Esophagus muscularis mucosa (tissue), 4 donors: ENCODE measurements at places on chromosomes 7 and 10. TPM values are rescaled to one million over a fixed set of nuclear protein-coding genes. Genes with fewer than 3 reads are reported as not detected.

DNA sequence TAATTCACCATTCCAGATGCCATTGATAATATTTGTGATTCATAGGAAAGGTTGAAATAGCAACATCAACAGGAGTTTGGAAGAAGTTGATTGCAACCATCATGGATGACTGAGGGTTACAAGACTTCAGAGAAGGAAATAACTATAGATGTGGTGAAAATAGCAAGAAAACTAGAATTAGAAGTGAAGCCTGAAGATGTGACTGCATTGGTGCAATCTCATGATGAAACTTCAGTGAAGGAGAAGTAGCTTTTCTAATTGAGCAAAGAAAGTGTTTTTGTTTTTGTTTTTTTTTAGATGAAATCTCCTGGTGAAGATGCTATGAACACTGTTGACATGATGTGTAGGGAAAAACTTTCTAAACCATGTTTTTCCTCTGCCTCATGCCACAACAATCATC is 18.7 kb upstream of the CD36 start:
- DNase-seq, result no peak

DNA sequence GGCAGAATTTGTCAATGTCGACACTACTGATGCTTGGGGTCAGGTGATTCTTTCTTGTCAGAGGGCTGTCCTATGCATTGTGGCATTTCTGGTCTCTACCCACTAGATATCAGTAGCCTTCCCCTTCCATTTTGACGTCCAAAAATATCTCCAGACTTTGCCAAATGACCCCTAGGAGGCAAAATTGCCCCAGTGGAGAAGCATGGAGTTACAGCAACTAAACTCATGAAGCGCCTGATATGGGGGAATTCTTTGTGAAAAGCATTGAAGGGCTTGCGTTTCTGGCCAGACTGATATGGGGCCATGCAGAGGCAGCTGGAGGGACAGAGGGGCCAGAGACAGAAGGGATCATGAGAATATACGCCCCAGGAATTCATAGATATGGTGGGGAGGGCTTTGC is 43.6 kb downstream of the ADRB1 start:
- no peak for DNase-seq

DNA sequence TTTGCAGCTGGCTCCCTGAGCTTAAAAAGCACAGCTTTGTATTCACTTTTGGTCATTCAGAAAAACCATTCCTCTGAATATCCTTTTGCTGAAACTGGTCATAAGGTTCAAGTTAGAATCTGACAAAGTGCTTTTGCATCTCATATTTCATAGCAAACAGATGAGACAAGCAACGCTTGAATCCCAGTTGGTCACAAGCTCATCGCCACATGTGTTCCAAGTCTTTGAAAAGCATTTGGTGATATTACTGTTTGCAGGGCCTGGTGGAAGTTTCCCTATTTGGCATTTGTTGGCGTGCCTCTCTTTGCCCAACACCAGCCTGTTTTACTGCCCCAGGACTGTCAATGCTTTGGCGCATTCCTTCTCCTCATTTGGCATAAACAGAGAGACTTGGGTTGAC is 10.3 kb downstream of the TACC2 start:
- DNase-seq, result no peak

- DNase-seq, result no peak
Measured at GRCh38 chr10:127532659-127533058, 16.4 kb upstream of the NPS start.

DNA sequence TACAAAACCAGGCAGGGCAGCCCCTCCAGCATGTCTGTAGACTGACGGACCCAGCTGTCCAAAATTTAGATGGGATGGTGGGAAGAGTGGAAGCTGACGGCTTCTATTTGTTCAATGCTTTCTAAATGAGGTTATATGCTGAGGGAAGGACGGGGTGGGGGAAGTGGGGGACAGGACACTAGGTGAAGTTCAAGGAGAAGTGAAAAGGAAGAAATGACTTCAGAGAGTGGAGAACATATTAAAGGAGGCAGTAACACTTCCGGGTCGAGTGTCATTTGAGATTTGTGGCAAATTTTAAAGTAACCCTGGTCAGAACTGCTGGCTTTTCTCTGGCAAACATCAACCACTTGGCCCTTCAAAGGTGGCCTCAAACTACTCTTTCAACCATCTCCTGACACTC is 9.4 kb downstream of the PIP4K2A start:
- DNase-seq, result no peak

DNA sequence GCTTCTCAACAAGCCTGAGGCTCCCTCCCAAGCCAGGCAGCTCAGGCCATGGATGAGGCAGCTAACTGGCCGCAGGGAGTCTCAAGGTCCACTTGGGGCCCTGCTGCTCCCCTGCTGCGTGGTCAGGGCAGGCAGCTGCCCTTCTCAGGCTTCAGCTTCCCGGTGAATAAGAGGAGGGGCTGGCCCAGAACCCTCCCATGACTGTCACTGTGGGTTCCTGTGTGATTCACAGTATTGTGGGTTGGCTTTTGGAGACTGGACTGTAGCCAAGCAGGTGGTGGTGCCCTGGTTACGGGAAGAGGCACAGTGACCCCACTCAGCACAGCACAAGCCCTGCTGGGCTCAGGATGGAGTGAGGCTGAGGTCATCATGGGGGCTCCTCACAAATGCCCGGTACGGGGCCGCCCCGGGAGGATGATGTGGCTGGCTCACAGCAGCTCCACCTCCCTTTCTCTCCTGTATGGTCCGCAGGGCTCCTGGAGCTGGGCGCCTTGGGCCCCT is 189.8 kb downstream of the HECW1 start:
- DNase-seq, result no peak

DNA sequence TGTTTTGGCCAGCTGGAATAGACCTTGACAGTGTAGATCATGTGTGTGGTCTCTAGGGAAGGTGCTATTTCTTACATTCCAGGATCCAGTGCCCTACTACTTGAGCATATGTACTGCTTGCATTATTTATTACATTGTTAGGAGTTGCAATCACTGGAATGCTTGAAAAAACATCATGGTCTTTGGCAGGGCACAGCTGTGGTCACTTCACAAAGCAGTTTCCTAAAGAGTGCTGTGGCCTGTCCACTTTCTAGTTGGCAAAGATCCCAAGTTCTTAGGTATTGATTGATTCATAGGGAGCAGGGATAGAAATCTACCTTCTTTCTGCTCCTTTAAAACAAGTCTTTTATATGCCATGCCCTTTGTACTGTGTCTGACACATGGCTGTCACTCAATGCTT is 4.6 kb downstream of the C7orf25 start:
- no peak for DNase-seq

DNA sequence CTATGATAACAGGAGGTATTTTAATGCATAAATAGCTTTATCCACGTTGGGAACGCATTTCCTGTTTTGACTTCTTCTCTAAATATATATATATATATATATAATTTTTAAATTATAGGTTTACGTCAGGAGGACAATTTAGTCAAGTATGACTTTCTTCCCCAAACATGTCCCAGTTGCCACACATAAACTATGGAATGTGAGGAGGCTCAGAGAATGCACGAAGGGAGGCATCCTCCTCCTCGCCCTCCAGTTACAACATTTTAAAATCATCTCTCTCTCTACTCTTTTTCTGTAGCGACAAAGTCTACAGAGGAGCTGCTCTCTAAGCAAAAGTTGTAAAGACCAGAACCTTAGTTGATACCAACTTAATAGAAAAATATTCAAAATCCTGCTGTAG is 106.9 kb upstream of the LYZL1 start:
- no peak for DNase-seq

DNA sequence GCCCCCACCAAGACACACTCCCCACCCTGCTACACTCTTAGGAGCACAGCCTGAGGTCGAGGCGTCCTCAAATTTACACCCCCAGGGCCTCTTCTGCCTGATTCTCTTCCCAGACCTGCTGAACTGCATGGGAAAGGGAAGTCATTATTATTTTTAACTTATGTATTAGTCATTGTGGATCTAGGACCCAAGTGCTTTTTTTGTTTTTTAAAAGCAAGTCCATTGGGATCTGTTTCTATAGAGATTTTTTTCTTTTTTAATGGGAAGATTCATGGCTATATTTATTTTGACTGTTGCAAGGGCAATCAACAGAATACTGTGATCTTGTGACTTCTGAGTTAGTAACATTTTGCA is 203.8 kb downstream of the ZMYND11 start:
- DNase-seq, result no peak

DNA sequence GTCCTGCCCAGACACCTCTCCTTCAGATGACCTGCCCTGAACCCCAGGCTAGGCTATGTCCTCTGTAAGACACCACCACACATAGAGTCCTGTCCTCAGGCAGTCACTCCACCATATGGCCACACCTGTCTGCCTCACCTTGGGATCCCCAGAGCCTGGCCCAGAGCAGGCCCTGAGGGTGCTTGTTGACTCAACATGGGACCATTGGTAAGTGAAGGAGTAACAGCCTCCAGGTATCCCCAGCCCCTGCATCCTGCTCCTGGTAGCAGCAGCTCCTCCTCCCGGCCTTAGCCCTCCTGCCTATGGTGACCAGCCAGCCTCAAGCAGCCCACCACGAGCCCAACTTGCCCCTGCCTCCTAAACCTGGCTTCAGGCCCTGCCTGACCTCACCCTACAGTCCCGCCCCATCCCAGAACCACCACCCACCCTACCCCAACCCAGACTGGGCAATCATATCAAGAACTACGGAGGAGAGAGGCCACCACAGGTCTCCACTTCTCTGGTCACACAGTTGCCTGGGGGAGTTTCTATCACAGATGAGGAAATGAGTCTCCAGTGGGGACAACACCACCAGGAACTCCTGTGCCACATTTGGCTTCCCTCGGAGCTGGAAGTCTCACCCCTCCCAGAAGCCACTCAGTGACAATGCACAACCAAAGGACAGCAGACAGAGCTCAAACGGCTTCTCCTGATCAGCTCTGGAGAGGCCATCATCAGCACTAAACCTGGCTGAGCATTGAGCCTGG is 136.6 kb downstream of the GRID1 start:
- DNase-seq, result no peak

- DNase-seq, result no peak
Measured at GRCh38 chr10:62057359-62057758, 155.9 kb downstream of the ARID5B start.

GRCh38 chr10:118835682-118836326 is 81.0 kb upstream of the CACUL1 start:
- no peak for DNase-seq

- DNase-seq, result no peak
Measured at GRCh38 chr10:106217627-106218026, 946.9 kb downstream of the SORCS1 start.

- DNase-seq, result no peak
Measured at GRCh38 chr7:82049891-82050533, 280.2 kb upstream of the HGF start.

- DNase-seq, result no peak
Measured at GRCh38 chr10:5888843-5889623, 660 bp downstream of the ANKRD16 start.

- no peak for DNase-seq
Measured at GRCh38 chr7:106806556-106806955, 58.5 kb upstream of the PIK3CG start.

DNA sequence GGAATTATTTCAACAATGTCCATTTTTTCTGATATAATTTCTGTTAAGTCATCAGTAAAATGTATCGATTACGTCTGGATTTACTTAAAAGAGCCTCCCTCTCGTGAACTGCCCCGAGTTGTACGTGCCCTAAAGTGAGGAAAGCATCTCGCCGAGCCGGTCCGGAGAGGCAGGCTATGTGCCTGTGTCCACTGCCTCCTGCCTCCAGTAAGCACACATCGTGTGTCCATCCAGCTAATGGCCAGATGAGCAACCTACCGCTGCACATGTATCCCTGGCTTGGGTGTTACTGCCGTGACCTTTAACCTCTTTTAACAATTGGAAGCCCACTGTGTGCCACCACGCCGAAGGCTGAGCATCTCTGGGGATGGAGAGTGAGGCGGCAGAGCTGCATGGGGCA is 23.2 kb upstream of the DNAJB6 start:
- DNase-seq, result no peak

DNA sequence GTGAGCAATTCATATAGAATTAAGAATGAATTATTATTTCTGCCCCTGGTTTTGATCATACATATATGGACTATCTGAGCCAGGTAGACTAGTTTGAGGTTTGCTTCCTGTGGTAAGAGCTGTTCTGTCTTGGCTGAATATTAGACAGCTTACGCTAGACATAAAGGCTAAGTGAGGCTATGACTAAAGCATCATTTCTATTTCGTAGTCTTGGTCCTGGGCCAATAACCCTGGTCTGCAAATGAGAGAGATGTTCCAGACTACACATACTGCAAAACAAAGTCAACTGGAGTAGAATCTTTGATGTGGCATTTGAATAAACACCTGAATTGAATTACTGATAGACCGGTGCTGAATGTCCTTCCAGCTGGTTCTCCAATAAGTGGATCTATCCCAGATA is 40.8 kb upstream of the CACNB2 start:
- DNase-seq, result no peak

GRCh38 chr10:48820231-48820630 is 119.4 kb downstream of the LRRC18 start:
- DNase-seq, result no peak

GRCh38 chr10:81820418-81820817 is 54.6 kb upstream of the NRG3 start:
- no peak for DNase-seq

GRCh38 chr7:117630907-117631564 is 151.2 kb downstream of the CFTR start:
- no peak for DNase-seq

DNA sequence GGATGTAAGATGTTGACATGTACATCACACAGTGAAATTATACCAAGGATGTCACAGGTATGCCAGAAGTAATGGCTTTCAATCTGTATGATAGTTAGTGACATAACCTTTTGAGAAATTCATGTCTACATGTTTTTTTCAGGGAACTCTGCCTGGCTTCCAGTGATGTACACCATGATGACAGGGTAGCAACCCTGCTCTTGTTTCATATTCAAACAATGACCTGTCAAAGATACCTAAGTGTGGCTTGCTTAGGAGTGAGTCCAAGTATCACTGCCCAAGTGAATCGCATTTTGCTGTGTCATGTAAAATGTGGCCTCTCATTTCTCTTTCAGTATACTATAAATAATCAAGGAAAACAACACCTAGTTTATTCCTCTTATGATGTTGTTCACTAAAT is 205.8 kb upstream of the DKK1 start:
- DNase-seq, result no peak

GRCh38 chr7:151138153-151138851 is 29.2 kb downstream of the GBX1 start:
- no peak for DNase-seq

DNA sequence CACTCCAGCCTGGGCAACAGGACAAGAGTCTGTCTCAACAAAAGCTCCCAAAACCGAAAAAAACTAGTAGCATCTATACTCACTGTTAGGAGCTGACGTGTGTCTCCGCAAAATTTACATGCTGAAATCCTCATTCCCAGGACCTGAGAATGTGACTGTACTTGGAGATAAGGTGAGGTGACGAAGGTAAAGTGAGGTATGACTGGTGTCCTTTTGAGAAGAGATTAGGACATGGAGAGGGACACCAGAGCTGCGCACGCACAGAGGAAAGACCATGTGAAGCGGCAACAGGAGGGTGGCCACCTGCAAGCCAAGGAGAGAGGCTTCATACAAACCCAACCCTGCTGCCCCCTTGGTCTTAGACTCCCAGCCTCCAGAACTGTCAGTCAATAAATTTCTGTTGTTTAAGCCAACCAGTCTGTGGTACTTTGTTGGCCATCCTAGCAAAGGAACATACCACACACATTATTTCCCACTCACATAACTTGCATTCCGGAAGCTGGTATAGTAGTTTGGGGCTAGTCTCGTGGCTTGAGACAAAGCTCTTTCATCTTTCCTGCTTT is 1154.0 kb upstream of the CELF2 start:
- DNase-seq, result no peak

The ZNF736 gene
- 4.6 TPM for total RNA-seq

The CALD1 gene
- total RNA-seq, result 2,237 TPM

The ODAD2 gene
- total RNA-seq, result 0.83 TPM

The ELAPOR2 gene
- total RNA-seq, result 17.7 TPM

The ELN gene
- total RNA-seq, result 468 TPM

The FUOM gene
- total RNA-seq, result 7.9 TPM

The CUL2 gene
- total RNA-seq, result 23.7 TPM

The TDRD1 gene
- 0.13 TPM for total RNA-seq
